NCI-H1417 treated with DMSO at 0.1 percent for 48 hours (cell line): ENCODE measurements at places on chromosomes 2 and 18.

GRCh38 chr2:233447506-233448219 lies 93.4 kb downstream of the DGKD start:
- no peak for DNase-seq

DNA sequence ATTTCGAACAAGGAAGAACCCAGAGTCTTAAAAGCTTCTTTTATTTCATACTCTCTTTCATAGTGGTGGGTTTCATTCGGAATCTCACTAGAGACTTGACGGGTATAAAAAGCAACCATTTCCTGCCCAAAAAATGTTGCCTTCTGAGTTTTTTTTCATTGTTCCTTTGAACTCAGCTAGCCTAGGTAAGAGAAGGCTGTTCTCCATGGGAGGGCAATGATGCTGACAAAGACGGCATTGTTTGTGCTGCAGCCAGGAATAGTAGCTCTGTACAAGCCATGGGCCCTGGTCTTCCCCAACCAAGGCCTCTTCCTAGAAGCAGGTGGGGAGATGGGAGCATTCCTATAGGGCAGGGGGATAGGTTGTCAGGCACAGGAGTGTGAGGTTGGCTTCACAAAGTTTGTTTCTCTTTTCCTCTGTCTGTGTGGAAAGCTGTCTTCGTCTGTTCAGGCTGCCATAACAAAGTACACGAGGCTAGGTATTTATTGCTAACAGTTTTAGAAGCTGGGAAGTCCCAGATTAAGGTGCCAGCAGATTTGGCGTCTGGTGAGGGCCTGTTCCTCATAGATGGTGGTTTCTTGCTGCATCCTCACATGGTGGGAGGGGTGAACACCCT lies 405.1 kb downstream of the NBAS start:
- DNase-seq, result no peak

- DNase-seq, result no peak
Observed at GRCh38 chr2:74536166-74536950, 6.6 kb downstream of the HTRA2 start.

GRCh38 chr18:80147037-80147417 lies 38.0 kb downstream of the ADNP2 start:
- DNase-seq, result no peak

- no peak for DNase-seq
Observed at GRCh38 chr2:240311821-240312220, 123.6 kb upstream of the GPC1 start.

GRCh38 chr2:71540818-71541217 lies 87.5 kb downstream of the DYSF start:
- no peak for DNase-seq

DNA sequence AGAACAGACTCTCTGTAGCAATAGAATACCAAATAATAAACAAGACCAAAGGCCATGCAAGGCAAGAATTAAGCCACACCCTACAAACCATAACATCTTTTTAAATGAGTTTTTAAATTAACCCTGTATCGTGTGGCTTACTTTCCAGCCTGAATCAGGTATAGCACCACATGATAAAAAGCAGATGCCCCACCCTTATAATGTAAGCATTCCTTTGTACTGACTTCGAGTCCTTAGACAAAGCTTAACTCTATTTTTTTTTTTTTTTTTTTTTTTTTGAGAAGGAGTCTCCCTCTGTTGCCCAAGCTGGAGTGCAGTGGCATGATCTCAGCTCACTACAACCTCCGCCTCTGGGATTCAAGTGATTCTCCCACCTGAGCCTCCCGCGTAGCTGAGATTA lies 1.7 kb upstream of the C2orf42 start:
- no peak for DNase-seq

- DNase-seq, result no peak
Observed at GRCh38 chr2:235445116-235445515, 48.7 kb upstream of the AGAP1 start.

GRCh38 chr2:199814101-199814816 lies 36.7 kb downstream of the FTCDNL1 start:
- DNase-seq, result no peak

DNA sequence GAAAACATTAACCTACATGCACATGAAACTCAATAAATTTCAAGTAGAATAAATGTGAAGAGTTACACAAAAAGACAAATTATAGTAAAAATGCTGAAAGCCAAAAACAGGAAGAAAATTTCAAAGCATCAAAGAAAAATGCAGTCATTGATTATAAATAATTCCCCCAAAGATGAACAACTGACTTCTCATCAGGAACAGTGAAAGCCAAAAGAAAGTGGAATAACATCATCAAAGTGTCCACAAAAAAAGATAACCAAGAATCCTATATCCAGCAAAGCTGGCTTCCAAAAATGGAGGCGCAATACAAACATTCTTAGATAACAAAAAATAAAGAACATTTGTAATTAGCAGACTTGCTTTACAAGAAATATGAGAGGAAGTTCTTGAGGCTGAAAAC lies 161.6 kb downstream of the CMPK2 start:
- no peak for DNase-seq

GRCh38 chr18:59737776-59738300 lies 40.6 kb upstream of the CCBE1 start:
- DNase-seq, result no peak

GRCh38 chr2:116754381-116755101 lies 1060.0 kb upstream of the DDX18 start:
- no peak for DNase-seq

DNA sequence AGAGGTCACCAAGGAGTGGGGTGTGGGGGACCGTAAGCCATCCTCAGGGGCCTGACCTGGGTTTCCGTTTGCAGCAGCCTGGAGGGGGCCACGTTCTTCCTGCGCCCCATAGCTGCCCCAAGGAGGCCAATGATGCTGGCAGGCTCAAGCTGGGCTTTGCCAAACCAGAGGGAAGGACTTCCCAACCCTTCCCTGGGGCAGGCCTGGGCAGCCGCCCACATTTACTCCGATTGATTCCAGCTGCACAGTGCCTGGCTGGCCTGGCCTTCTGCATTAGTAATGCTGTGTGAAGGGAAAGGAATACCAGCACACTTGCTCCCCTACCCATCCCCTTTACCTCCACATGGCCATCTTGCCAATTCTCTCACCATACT lies 360.6 kb upstream of the SLC14A2 start:
- no peak for DNase-seq

DNA sequence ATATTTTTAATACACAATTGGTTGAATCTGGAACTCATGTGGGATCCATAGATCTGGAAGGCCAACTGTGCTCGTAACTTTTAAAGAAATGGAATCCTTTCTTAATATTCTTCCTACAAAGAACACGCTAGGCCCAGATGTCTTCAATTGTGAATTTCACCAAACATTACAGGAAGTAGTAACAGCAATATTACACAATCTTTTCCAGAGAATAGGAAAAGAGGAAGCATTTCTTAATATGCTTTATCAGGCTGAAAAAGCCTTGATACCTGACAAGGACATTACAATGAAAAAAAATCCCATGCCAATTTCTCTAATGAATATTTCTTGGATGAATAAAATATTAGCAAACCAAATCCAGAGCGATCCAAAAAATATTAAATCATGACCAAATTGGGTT lies 80.3 kb upstream of the HAAO start:
- no peak for DNase-seq

DNA sequence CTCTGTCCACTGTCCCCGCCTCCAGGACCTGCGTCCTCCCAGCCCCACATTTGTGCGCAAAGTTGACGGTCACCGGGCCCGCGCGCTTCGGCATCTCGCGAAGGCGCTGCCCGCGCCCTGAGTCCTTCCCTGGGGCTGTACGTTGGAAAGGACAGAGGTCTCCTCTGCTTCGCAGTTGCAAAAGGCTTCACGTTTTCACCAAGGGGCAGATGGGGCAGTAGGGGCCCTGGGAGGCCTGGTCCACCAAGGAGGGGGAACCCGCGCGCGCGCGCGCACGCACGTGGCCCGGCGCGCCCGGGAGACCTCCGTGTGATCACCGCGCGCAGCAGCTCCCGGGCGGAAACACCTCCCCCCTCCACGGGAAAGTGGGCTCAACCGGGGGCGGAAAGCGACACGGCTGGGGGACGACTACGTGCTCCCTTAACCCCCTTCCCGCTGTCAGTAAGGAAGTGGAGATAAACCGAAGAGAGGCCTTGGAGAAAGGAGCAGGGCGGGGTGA lies 21.9 kb downstream of the TEX44 start:
- no peak for DNase-seq

DNA sequence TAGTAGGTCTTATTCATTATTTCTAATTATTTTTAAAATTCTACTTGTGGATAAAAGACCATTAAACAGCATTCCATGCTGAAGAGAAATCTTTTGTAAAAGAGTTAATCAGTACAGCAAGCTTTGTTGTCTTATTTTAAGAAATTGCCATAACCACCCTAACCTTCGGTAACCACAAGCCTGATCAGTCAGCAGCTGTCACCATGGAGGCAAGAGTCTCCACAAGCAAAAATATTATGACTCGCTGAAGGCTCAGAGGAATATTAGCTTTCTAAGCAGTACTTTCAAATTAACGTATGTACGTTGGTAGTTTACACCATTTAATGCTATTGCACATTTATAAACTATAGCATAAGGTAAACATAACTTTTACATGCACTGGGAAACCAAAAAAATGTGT lies 650.5 kb upstream of the LINC00305 start:
- no peak for DNase-seq

- no peak for DNase-seq
Observed at GRCh38 chr2:103738108-103738507, 976.3 kb downstream of the TMEM182 start.

DNA sequence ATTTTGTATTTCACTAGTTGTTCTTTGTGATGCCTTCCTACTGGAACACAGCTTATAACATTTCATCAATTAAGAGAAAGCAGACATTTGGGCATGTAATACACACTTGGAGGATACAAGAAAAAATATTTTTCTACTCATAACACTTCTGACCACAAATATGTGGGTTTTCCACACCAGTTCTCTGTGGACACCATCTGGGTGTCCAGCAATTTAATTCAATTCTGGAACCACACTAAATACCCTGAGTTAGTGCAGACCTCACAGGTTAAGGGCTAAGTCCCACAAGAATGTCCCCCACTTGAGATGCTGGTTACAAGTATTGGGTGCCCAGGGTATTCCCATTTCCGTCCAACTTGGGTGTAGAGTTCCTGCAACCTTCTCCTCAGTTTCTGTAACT lies 91.1 kb upstream of the SKOR2 start:
- DNase-seq, result no peak

DNA sequence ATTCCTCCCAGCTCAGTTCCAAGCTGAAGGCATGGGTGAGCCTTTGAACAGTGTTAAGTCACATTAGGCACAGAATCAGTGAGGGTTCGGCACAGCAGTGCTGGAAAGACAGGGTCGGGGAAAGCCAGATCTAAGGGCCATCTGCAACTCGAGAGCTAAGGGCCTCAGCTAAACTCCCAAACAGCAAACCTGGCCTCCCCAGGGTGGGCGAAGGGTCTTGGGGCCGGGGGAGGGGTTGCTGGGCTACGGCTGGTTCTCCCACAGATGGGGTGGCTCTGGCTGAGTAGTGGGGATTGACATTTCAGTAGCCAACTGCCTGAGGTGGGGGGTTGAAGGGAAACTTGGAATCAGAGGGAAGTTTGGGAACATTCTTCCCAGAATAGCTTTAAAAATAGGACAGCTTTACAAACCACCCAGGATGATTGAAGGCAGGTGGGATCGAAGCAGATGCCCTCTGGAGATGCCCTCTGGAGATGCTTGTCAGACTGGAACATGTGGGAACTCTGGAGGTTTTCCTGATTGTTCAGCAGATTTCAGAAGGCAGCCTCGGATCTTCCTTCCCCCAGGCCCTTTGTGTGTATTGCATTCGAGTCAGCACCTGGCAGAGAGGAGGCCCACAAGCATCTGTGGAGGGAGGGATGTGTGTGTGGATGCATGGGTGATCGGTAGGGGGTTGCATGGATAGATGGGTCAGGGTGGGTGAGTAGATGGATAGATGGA lies 156.4 kb downstream of the SMAD7 start:
- no peak for DNase-seq

DNA sequence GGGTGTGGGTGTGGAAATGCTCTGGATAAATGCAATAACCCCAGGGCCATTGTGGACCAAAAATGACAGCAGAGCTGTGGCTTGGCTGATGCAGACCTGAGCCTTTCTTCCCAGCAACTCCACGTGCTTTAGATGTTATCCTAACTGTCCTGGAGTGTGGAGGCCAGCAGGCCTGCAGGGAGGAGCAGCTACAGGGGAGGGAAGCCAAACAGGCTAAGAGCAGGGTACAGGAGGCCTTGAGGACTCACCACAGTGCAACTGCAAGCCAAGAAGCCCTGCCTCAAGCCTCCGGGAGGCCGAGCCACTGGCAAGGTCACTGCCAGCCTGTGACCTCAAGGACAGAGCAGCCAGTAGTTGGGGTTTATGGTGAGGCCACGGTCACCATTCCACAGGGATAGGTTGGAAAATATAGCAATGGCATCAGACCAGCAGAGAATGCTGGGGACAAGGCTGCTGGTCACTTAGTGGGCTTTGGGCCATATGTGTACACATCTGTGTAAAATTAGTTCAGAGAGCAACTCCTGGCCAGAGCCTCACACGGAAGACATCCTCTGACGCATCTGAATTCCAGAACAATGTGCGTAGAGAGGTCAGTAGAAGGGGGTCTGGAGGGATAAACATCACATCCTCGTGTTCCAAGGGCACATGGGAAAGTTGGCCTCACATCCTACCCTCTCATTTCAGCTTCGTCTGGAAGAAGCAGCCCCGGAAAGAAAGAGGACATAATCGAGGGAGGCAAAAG lies 76.2 kb upstream of the UPP2 start:
- DNase-seq, result no peak

DNA sequence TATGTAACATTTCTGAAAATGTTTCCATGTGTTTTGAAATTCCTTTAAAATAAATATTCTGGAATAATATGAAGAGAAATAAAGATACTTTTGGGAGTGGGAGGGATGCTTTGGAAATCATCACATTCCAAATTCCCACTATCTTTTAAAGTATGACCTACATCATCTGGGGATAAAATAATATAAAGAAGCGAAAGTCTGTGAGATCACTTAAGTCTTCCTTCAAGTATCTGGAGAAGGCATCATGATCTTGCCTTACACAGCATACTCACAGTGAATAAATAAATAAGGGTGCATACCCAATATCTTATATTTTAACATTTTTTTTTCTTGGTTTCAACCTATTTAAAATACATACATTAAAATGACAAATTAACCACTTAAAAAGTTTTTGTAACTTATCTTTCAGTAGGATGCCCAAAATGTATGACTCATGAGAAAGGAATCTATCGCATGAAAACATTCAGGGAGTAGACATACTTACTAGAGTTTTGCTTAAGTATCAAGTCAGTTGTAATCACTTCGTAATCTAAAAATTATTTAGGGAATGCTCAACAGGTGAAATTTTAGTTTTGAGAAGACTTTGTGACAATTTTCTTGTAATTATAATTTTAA lies 248.3 kb upstream of the COL3A1 start:
- DNase-seq, result no peak

DNA sequence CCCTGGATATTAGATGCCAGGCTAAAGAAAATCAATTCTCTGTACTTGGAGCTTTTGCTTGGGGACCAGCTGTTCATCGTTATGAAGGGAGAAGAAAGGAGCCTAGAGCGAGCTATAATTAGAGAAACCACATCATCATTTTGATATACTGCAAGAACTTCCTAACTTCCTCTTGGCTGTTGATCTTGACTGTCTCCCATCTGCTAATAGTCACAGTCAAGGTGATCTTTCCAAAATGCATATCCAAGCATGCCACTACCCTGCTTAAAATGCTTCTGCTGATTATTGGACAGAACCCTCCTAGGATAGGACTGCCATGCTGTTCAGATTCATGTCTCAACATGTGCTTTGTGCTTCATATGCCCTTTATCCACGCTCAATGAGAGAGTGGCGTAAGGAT lies 54.8 kb downstream of the RAPGEF4 start:
- no peak for DNase-seq
